ENCODE measurements at places on chromosomes 5 and 9. TPM values are rescaled to one million over a fixed set of nuclear protein-coding genes. Genes with fewer than 3 reads are reported as not detected.
A peak's percentile ranks its signal among the peaks of the same experiment; 100 is the strongest.

DNA sequence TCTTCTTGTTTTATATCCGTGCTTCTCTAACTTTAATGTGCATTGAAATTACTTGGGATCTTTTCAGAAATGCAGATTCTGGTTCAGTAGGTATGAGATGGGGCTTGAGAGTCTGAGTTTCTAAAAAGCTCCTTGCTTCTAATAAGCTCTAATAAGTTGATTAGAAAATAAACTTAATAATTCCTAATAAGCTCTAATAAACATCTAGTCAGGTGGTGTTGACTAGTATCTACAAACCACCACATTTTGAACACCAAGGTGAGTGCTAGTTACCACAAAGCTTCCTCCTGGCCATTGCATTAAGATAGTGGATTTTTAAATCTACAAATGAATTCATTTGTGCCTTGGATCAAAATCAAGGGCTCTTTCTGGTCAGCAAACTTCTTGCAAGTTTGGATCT lies 5.3 kb downstream of the TMOD1 start:
- H3K4me1 ChIP-seq = no peaks in the 10 kb centered on the region
- H3K27me3 ChIP-seq = no peaks in the 10 kb centered on the region
- DNase-seq = no peak
- H3K4me3 ChIP-seq = no peak overlapping the region
- H3K36me3 ChIP-seq = no peaks in the 10 kb centered on the region

LIFR gene
- 197 TPM for total RNA-seq

- no peak for DNase-seq
- H3K27me3 ChIP-seq = no peaks in the 10 kb centered on the region
- no peaks in the 10 kb centered on the region for H3K4me1 ChIP-seq
- H3K36me3 ChIP-seq = no peaks in the 10 kb centered on the region
Observed at GRCh38 chr5:147479444-147479843, 30.4 kb downstream of the DPYSL3 start.

- DNase-seq = no peak
- H3K4me1 ChIP-seq = peaks cover 4% of the 10 kb centered on the region
- peak overlapping the region; percentile 92 for H3K4me3 ChIP-seq
Observed at GRCh38 chr9:121199921-121200320, 1.7 kb downstream of the RAB14 start.

INSYN2B gene
- total RNA-seq = not detected

EIF4EBP3 gene
- not detected for total RNA-seq

GRCh38 chr5:3599226-3600105 lies 3.8 kb downstream of the IRX1 start:
- DNase-seq = no peak
- no peak overlapping the region for H3K4me3 ChIP-seq
- no peaks in the 10 kb centered on the region for H3K36me3 ChIP-seq
- H3K4me1 ChIP-seq = no peaks in the 10 kb centered on the region

DNA sequence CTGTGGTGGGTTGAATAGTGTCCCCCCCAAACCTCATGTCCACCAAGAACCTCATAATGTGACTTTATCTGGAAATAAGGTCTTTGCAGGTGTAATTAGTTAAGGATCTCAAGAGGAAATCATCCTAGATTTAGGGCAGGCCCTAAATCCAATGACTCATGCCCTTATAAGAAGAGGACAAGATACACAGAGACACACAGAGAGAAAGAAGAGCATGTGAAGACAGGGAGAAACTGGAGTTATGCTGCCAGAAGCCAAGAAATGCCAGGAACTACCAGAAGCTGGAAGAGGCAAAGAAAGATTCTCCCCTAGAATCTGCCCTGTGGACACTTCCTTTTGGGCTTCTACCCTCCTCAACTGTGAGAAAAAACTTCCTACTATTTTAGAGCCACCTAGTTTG lies 8.8 kb downstream of the FAM13B start:
- no peaks in the 10 kb centered on the region for H3K4me1 ChIP-seq
- H3K27ac ChIP-seq = no peak overlapping the region
- no peaks in the 10 kb centered on the region for H3K36me3 ChIP-seq
- H3K27me3 ChIP-seq = no peaks in the 10 kb centered on the region
- DNase-seq = no peak

TMEM252 gene
- not detected for total RNA-seq
